Breast epithelium (tissue), 4 donors: ENCODE measurements at places on chromosomes 7 and 10.

DNA sequence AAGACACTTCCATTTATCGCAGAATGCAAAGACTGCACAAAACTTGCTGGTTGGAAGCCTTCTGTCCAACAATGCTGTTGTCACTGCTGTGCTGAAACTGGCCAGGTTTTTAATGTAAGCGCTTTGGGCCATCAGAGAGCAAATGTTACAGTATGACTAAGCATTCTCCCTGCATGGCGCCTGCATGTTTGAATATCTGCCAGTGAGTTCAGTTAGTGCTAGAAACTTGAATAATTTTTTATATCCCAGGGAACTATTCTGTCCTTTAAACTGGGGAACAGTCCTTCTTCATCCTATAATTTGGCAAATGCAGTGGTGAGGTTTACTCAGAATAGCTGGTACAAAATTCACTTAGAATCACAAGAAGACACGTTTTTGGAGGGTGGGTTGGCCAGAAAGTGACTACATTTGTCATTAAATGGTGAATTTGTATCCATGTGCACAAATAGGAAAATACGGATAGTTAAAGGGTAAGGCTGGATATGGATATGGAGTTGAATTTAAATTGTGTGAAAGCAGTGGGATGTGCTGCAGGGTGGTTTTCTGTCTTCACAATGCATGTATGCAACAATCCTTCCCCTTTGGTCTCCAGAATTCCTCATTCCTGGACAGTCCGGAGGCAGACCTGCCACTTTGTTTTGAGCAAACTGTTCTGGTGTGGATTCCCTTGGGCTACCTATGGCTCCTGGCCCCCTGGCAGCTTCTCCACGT is 1.7 kb downstream of the ABCC2 start:
- no peak for DNase-seq

DNA sequence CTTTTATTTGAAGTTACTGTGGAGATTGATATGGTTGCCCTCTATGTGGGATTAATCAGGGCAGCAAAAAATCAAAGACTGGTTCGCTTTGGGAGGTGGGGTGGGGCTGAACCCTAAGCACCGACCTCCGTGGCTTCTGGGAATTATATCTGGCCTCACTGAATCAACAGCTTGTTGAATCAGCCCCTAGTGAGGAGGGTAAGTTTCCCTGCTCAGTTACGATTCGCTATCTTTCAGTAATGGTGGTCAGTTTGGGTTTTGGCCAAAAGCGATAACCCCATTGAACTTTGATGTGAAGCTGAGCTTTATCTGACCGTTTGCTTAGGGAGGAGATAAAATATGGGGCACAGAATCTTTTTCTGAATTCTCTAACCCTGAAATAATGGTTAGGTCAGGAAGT is 16.6 kb upstream of the ARPC1A start:
- DNase-seq = no peak

- DNase-seq = no peak
Measured at GRCh38 chr7:119482209-119482608, 790.8 kb upstream of the KCND2 start.

- DNase-seq = no peak
Measured at GRCh38 chr7:50428911-50429310, 21.2 kb downstream of the FIGNL1 start.

DNA sequence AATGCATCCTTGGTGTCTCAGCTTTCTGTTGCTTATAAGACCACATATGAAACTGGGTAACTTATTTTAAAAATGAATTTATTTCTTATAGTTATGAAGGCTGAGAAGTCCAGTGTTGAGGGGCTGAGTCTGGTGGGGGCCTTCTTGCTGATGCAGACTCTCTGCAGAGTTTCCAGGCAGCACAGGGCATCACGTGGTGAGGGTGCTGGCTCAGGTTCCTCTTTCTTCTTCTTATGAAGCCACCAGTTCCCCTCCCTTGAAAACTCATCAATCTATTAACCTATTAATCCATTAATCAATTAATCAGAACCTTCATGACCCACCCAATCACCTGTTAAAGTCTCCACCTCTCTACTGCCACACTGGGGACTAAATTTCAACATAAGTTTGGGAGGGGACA is 595.6 kb upstream of the NRP1 start:
- no peak for DNase-seq

GRCh38 chr10:113543107-113543955 is 9.5 kb upstream of the HABP2 start:
- no peak for DNase-seq

GRCh38 chr10:112658900-112659638 is 212.1 kb downstream of the VTI1A start:
- DNase-seq = no peak

DNA sequence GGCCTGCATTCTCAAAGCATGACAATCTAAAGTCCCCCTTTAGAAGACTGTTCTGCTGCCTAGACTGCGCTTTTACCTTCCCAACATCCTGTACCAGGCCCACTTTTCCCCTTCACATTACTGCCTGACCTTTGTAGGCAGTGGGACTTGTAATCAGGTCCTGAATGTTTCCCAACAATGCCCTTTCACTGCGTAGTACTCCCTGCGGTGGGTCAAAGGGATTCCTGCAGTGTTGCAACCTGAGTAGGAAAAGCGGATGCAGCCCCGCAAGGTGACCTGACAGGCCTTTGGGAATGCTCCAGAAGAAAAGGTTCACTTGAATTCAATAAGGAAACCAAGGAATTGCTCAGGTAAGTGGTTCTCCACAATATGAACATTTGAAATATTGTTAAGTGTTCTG is 4.9 kb upstream of the TCAF1 start:
- no peak for DNase-seq

DNA sequence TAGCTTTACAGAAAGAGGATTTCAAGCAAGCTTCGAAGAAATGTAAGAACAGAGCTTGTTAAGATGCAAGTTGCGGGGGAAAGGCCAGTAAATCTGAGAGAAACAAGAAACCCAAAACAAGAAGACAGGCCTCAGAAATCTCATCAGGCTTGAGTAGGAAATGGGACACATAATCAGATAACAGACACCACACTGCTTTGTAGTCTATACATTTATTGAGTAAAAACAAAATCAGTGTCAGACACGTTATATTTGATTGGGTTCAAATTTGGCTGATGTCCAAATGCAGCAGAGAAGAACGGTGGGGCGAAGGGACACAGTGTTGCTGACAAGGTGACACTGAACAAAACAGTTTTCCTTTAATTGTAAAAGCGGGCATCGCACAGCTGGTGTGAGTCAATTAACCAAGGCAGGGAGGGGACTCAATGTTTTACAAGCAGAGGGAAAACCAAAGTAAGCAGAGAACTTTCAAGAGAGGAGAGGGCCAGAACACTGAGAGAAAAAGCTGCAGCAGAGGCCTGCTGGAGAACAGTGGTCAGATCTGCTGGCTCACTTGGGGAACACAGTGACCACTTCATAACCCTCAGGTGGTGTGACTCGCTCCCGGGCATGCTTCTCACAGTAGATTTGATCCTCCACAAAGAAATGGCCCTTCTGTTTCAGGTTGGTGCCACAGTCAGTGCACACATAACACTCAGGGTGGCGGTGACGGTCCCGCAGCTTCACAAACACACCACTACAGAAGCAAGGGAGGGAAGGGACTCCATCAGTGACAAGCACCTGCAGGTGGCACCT is 43.5 kb downstream of the ACSM6 start:
- DNase-seq = no peak

- DNase-seq = peak; percentile 86
Measured at GRCh38 chr10:78597796-78598555, 470.8 kb upstream of the ZMIZ1 start.

GRCh38 chr7:134811765-134812164 is 32.3 kb downstream of the CALD1 start:
- no peak for DNase-seq

DNA sequence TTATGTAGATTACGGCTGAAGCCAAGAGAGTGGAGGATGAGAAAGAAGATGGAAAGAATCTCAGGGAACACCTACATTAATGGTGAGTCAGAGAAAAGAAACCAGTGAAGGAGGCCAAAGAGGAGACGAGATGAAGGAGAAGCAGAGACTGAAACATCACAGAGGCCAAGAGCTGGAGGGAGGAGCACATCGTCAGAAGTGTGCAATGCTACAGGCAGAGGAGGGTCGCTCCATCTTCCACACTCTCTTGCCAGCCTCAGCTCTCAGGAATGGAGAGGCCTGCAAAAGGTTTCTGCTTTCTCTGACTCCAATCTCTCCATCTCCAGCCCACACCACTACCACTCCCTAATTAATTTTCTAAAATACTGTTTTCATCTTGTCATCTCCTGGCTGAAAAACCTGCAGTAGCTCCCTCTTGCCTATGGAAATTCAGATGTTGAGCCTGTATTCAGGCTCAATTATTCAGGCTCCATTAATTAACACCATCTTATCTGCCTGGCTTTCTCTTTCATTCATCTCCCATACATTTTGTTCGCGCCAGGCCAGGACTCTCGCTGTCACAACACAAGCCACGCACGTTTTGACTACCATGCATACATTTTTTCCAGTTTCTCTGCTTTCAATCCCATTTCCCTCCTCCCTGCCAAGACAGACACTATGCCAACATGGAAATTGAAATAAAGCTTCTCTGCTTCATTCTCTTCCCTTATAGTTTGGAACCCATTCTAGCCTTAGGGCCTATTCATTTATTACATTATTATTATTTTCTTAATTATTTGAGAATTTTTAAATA is 165.8 kb downstream of the INHBA start:
- no peak for DNase-seq
